ENCODE measurements at places on chromosomes 3 and 15. TPM values are rescaled to one million over a fixed set of nuclear protein-coding genes. Genes with fewer than 3 reads are reported as not detected.

Gene ZBTB11
- total RNA-seq, result 26.8 TPM

Gene PLSCR2
- total RNA-seq, result not detected

Gene CHRNA3
- total RNA-seq, result 0.28 TPM

Gene SLC15A2
- 0.19 TPM for total RNA-seq

Gene C3orf62
- 0.28 TPM for total RNA-seq

Gene CCDC191
- 1.3 TPM for total RNA-seq

Gene IL5RA
- total RNA-seq, result not detected

Gene IL17RE
- 0.56 TPM for total RNA-seq

Gene OR5K2
- total RNA-seq, result not detected

Gene DUOXA1
- total RNA-seq, result not detected

Gene UBAP1L
- 1.1 TPM for total RNA-seq

Gene ISL2
- total RNA-seq, result 0.56 TPM

Gene SMAD6
- total RNA-seq, result 24.0 TPM

Gene COMMD4
- total RNA-seq, result 85.7 TPM

Gene TGM5
- total RNA-seq, result not detected

Gene EPHA3
- 10.1 TPM for total RNA-seq

Gene PTPRG
- total RNA-seq, result 18.6 TPM

Gene LEKR1
- 0.38 TPM for total RNA-seq

Gene CLDN18
- total RNA-seq, result not detected

Gene MFN1
- 54.1 TPM for total RNA-seq

Gene C3orf70
- 1.9 TPM for total RNA-seq

Gene GRAMD2A
- 0.28 TPM for total RNA-seq

Gene RTP3
- total RNA-seq, result not detected

Gene TMEM158
- 40.3 TPM for total RNA-seq

Gene FBLN2
- total RNA-seq, result 243 TPM

Gene ABHD5
- 48.5 TPM for total RNA-seq

Gene GP5
- total RNA-seq, result 1.1 TPM

Gene ONECUT1
- total RNA-seq, result not detected

Gene CHRNB4
- not detected for total RNA-seq

Gene FBXO45
- total RNA-seq, result 15.7 TPM

Gene CAMKV
- total RNA-seq, result under 0.01 TPM

Gene ETV5
- 30.2 TPM for total RNA-seq

Gene GRK7
- total RNA-seq, result not detected

Gene ACKR4
- total RNA-seq, result 6.8 TPM

Gene RAB6B
- 0.19 TPM for total RNA-seq

Gene SNURF
- 14.7 TPM for total RNA-seq

Gene CD80
- not detected for total RNA-seq

Gene CDHR4
- not detected for total RNA-seq

Gene TMIE
- not detected for total RNA-seq

Gene MUC4
- total RNA-seq, result not detected
